ENCODE measurements at places on chromosomes 13 and 19. TPM values are rescaled to one million over a fixed set of nuclear protein-coding genes. Genes with fewer than 3 reads are reported as not detected.

TNFSF9 gene
- 2.3 TPM for total RNA-seq

RYR1 gene
- total RNA-seq = 0.07 TPM

ZBTB32 gene
- total RNA-seq = not detected

TUBA3C gene
- total RNA-seq = not detected

TSKS gene
- not detected for total RNA-seq

NCAN gene
- total RNA-seq = 0.03 TPM

APLP1 gene
- 19.8 TPM for total RNA-seq

LHFPL6 gene
- total RNA-seq = 12.1 TPM

LMTK3 gene
- 2.1 TPM for total RNA-seq

RASAL3 gene
- total RNA-seq = not detected

LHB gene
- not detected for total RNA-seq

GRCh38 chr13:35766663-35767062 is 290.2 kb upstream of the MAB21L1 start:
- H3K4me1 ChIP-seq = no peaks in the 10 kb centered on the region
- no peaks in the 10 kb centered on the region for H3K36me3 ChIP-seq
- H3K27ac ChIP-seq = no peak overlapping the region
- no peaks in the 10 kb centered on the region for H3K27me3 ChIP-seq

DNA sequence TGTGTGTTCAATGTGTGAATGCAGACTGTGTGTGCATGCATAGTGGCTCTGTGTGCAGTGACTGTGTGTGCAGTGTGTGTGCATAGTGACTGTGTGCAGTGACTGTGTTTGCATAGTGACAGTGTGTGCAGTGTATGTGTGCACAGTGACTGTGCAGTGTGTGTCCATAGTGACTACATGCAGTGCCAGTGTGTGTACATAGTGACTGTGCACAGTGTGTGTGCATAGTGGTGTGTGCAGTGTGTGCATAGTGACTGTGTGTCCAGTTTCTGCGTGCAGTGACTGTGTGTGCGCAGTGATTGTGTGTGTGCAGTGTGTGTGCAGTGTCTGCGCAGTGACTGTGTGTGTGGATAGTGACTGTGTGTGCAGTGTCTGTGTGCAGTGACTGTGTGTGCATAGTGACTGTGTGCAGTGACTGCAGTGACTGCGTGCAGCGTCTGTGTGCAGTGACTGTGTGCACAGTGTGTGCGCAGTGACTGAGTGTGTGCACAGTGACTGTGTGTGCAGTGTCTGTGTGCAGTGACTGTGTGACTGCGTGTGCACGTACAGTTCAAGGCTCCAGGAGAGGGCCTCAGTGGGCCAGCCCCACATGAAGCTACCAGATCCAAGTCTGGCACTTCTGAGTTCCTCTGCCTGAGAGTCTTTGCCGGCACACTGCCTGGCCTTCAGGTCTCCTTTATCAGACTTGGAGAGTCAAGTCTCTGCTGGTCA is 90.3 kb downstream of the IER2 start:
- H3K4me3 ChIP-seq = no peak overlapping the region
- no peak for DNase-seq
- no peak overlapping the region for H3K27ac ChIP-seq
- no peaks in the 10 kb centered on the region for H3K4me1 ChIP-seq
- H3K36me3 ChIP-seq = no peaks in the 10 kb centered on the region

DNA sequence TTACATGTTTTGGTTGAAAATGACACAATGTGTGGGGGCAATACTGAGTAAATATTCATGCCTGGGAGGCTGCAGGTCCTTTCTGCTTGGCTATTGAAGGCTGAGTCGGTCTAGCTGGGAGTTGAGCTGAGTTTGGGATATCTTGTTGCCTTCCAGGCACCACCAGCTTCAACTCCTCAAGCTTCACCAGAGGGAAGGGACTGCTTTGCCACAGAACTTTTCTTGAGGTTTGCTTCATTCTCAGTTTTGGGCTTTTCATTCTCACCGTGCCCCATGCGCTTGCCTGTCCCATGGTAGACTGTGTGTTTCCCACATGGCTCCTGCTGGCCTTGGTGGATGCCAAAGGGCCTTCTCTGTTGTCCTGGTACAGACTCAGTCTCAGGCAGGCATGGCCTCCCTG is 198.2 kb upstream of the SOX1 start:
- H3K4me3 ChIP-seq = no peak overlapping the region

DNA sequence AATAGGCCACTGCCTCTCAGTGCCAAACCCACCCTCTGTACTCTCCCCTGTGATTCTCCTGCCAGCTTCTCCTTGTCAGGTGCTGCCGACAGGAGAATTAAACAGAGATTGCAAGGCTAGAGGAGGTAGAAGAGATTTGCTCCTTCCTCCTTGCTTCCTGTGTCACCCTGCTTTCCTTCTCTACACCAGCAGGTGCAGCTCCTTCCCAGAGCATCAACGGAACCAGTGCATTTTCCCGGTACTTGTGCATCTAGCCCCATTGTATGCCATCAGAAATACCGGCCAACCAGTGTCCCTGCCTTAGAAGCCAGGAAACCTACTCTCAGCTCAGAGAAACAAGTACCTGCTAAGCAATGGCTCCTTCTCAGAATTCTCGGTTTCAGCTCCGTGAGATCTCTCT is 253.2 kb downstream of the SUCLA2 start:
- no peak overlapping the region for H3K4me3 ChIP-seq
- no peak for DNase-seq
- H3K36me3 ChIP-seq = no peaks in the 10 kb centered on the region
- H3K4me1 ChIP-seq = no peaks in the 10 kb centered on the region
- H3K27me3 ChIP-seq = no peaks in the 10 kb centered on the region

- peaks cover 33% of the 10 kb centered on the region for H3K4me1 ChIP-seq
- H3K27me3 ChIP-seq = no peaks in the 10 kb centered on the region
- H3K4me3 ChIP-seq = no peak overlapping the region
- peaks cover 12% of the 10 kb centered on the region for H3K36me3 ChIP-seq
These were observed 1.8 kb downstream of the ZNF460 start for GRCh38 chr19:57282011-57282643.

GRCh38 chr13:25169951-25170553 is 2.0 kb downstream of the AMER2 start:
- peaks cover 86% of the 10 kb centered on the region for H3K27me3 ChIP-seq
- H3K36me3 ChIP-seq = no peaks in the 10 kb centered on the region
- H3K27ac ChIP-seq = no peak overlapping the region
- H3K4me3 ChIP-seq = peak overlapping the region; percentile 14
- peaks cover 7% of the 10 kb centered on the region for H3K4me1 ChIP-seq
- no peak for DNase-seq

GRCh38 chr19:41915021-41915775 is 13.1 kb downstream of the ERFL start:
- no peak overlapping the region for H3K4me3 ChIP-seq
- DNase-seq = no peak
- peaks cover 69% of the 10 kb centered on the region for H3K27me3 ChIP-seq
- H3K36me3 ChIP-seq = no peaks in the 10 kb centered on the region

GRCh38 chr19:8064911-8065874 is 12.6 kb downstream of the CCL25 start:
- DNase-seq = no peak
- no peaks in the 10 kb centered on the region for H3K27me3 ChIP-seq
- no peak overlapping the region for H3K4me3 ChIP-seq
- H3K36me3 ChIP-seq = no peaks in the 10 kb centered on the region
- no peak overlapping the region for H3K27ac ChIP-seq
- no peaks in the 10 kb centered on the region for H3K4me1 ChIP-seq

- peaks cover 40% of the 10 kb centered on the region for H3K4me1 ChIP-seq
- no peaks in the 10 kb centered on the region for H3K36me3 ChIP-seq
- peak; percentile 36 for DNase-seq
- H3K4me3 ChIP-seq = peak overlapping the region; percentile 97
- no peaks in the 10 kb centered on the region for H3K27me3 ChIP-seq
These were observed 2.0 kb downstream of the RAB20 start for GRCh38 chr13:110559429-110559943.

- no peaks in the 10 kb centered on the region for H3K36me3 ChIP-seq
- H3K4me1 ChIP-seq = no peaks in the 10 kb centered on the region
- DNase-seq = no peak
- no peaks in the 10 kb centered on the region for H3K27me3 ChIP-seq
These were observed 26.0 kb downstream of the DPRX start for GRCh38 chr19:53657778-53658177.

GRCh38 chr19:50562329-50562728 is 5.9 kb downstream of the LRRC4B start:
- no peak for DNase-seq
- no peak overlapping the region for H3K27ac ChIP-seq
- no peak overlapping the region for H3K4me3 ChIP-seq
- H3K27me3 ChIP-seq = peaks cover 42% of the 10 kb centered on the region
- no peaks in the 10 kb centered on the region for H3K4me1 ChIP-seq
- H3K36me3 ChIP-seq = no peaks in the 10 kb centered on the region

- H3K4me1 ChIP-seq = no peaks in the 10 kb centered on the region
- no peaks in the 10 kb centered on the region for H3K36me3 ChIP-seq
- no peaks in the 10 kb centered on the region for H3K27me3 ChIP-seq
- H3K4me3 ChIP-seq = no peak overlapping the region
These were observed 37.7 kb downstream of the CRYL1 start for GRCh38 chr13:20487927-20488326.

- DNase-seq = no peak
- no peak overlapping the region for H3K4me3 ChIP-seq
- no peaks in the 10 kb centered on the region for H3K36me3 ChIP-seq
- H3K4me1 ChIP-seq = no peaks in the 10 kb centered on the region
- H3K27me3 ChIP-seq = no peaks in the 10 kb centered on the region
These were observed 368.9 kb downstream of the COG6 start for GRCh38 chr13:40024204-40024966.

Data from hepatocyte (in vitro differentiated cells).